Thymus (tissue), 14 donors: ENCODE measurements at places on chromosomes 4 and X. TPM values are rescaled to one million over a fixed set of nuclear protein-coding genes. Genes with fewer than 3 reads are reported as not detected.

DNA sequence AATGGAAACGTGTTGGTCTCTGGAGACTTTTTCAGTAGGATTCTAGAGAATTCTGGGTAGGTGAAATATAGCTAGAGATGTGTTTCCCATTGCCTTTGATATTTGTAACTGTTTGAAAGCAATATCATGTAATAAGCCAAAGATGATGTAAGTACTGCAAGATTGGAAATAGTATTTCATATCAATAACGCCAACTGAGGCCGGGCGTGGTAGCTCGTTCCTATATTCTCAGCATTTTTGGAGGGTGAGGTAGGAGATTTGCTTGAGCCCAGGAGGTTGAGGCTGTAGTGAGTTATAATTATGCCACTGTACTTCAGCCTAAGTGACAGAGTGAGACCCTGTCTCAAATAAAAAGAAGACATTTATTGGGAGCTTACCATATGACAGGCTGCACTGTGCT is 9.5 kb downstream of the ADH1A start:
- no peaks in the 10 kb centered on the region for H3K36me3 ChIP-seq
- no peak overlapping the region for H3K27ac ChIP-seq
- no peaks in the 10 kb centered on the region for H3K4me1 ChIP-seq
- no peak for DNase-seq
- no peaks in the 10 kb centered on the region for H3K27me3 ChIP-seq
- no peak overlapping the region for H3K4me3 ChIP-seq

Gene MAGEA12
- polyA plus RNA-seq: 0.05 TPM

Gene CLDN34
- 0.16 TPM for polyA plus RNA-seq

DNA sequence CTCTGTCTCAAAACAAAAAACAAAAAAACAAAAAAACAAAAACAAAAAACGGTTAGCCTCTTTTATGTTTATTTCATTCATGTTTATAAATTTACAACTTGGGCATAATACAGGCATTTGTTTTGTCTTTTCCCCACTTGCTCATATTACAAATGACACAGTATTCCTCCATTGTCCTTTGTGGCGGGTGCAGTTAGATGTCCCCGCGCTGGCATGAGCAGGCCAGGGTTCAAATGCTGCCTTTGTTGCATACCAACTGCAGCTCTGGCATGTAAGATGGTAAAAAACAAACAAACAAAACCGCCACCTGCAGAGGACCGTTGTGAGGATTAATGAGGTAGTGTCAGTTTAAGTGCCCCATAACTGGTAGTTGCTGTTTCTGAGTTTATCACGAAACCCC is 16.1 kb upstream of the HPF1 start:
- H3K27ac ChIP-seq: no peak overlapping the region
- H3K4me3 ChIP-seq: no peak overlapping the region
- H3K27me3 ChIP-seq: peaks cover 9% of the 10 kb centered on the region

Gene SSX3
- not detected for polyA plus RNA-seq

- peak; percentile 70 for DNase-seq
- H3K4me3 ChIP-seq: peak overlapping the region; percentile 67
- H3K36me3 ChIP-seq: no peaks in the 10 kb centered on the region
- H3K27me3 ChIP-seq: no peaks in the 10 kb centered on the region
- peaks cover 4% of the 10 kb centered on the region for H3K4me1 ChIP-seq
Measured at GRCh38 chrX:40174001-40174853, 76.5 kb upstream of the BCOR start.

DNA sequence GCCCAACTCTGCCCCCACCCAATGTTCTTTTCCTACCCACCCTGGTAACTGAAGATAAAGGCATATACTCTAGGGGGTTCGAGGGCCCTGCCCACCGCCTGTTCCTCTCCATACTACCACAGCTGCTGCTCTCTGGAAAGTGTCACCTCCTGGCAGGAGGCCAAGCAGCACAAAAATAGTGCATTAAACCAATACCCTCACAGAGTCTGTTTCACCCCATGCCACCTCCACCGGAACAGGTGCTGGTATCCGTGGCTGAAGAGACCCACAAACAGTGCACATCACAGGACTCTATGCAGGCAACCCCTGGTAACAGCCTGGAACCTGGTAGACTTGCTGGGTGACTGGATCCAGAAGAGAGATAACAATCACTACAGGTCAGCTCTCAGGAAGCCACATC is 85.1 kb upstream of the CTSO start:
- DNase-seq: no peak
- no peaks in the 10 kb centered on the region for H3K36me3 ChIP-seq
- H3K4me3 ChIP-seq: no peak overlapping the region
- H3K27me3 ChIP-seq: no peaks in the 10 kb centered on the region
- no peak overlapping the region for H3K27ac ChIP-seq

Gene LIMCH1
- polyA plus RNA-seq: 5.4 TPM

DNA sequence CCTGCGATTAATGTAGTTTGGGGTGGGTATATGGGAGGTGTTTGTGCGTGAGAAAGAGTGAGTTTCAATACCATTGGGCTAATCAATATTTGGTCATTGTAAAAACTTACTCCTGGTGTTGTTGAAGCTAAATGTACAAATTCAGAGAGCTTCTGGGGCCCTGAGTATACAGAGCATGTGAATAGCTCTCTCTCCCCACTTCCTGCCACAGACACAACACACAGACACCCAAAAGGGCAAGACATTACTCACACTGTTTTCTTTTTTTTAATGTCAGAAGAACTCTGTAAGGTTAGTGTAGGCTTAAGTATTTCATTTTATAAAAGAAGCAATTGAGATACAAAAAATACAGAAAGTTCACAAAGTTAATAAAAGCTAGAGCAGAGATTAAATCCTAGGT is 151.3 kb upstream of the KCNIP4 start:
- no peaks in the 10 kb centered on the region for H3K27me3 ChIP-seq
- H3K4me1 ChIP-seq: no peaks in the 10 kb centered on the region
- no peaks in the 10 kb centered on the region for H3K36me3 ChIP-seq
- H3K4me3 ChIP-seq: no peak overlapping the region

DNA sequence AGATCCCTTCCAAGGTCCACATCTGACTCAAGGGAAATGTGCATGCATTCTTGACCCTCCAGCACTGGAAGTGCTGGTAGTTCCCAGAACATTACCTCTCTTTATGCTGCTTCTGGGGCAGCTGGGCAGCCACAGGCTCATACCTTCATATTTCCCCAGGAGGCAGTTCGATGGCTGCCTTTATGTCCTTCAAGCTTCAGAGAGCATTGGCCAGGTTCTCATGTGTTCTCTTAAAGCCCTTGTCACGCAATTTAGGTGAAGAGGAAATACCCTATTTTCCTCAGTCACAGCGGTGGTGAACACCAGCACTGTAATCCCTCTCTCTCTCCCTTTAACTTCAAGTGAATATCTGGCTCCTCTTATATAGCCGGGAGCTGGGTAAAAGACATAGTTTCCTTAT is 134.3 kb downstream of the MID1IP1 start:
- H3K36me3 ChIP-seq: no peaks in the 10 kb centered on the region
- H3K4me3 ChIP-seq: no peak overlapping the region
- H3K27ac ChIP-seq: no peak overlapping the region
- H3K27me3 ChIP-seq: no peaks in the 10 kb centered on the region
- H3K4me1 ChIP-seq: no peaks in the 10 kb centered on the region
- no peak for DNase-seq

GRCh38 chr4:85783483-85783882 is 308.5 kb downstream of the ARHGAP24 start:
- H3K27ac ChIP-seq: no peak overlapping the region
- no peak overlapping the region for H3K4me3 ChIP-seq
- no peaks in the 10 kb centered on the region for H3K27me3 ChIP-seq
- no peaks in the 10 kb centered on the region for H3K36me3 ChIP-seq

Gene ZNF630
- polyA plus RNA-seq: 1.7 TPM

DNA sequence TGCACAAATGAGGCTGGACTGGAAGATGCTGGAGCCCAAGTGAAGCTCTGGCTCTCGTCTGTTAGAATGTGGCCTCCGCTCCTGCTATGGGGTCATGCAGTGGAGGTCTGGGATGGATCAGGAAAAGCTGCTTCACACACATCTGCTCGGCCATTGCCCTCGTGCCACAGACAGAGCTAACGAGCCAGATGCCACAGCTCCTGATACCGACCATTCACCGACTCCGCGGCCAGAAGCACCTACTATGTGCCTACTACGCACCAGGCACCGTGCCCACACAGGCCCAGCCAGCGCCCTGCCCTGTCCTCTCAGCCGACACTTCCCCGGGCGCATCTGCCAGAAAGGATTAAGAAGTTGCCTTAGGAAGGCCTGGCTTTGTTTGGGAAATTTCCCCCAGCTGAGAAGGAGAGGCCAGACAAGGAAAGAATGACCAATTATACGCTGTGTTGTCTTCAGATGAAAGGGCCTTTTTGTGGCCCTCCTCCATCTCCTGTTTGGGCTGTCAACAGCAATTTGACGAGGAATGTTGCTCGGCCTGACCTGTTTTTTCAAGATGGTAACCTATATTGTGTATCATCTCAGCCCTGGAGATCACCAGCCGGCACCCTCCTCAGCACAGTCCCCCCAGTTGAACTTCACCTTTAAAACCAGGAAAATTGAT is 34.3 kb downstream of the HMX1 start:
- H3K27me3 ChIP-seq: peaks cover 4% of the 10 kb centered on the region
- no peaks in the 10 kb centered on the region for H3K4me1 ChIP-seq
- no peak for DNase-seq
- H3K27ac ChIP-seq: no peak overlapping the region

Gene SUPT20HL1
- polyA plus RNA-seq: 0.02 TPM

- no peak overlapping the region for H3K27ac ChIP-seq
- DNase-seq: no peak
- H3K36me3 ChIP-seq: no peaks in the 10 kb centered on the region
- no peaks in the 10 kb centered on the region for H3K27me3 ChIP-seq
Measured at GRCh38 chrX:51215266-51215665, 117.4 kb upstream of the NUDT10 start.

DNA sequence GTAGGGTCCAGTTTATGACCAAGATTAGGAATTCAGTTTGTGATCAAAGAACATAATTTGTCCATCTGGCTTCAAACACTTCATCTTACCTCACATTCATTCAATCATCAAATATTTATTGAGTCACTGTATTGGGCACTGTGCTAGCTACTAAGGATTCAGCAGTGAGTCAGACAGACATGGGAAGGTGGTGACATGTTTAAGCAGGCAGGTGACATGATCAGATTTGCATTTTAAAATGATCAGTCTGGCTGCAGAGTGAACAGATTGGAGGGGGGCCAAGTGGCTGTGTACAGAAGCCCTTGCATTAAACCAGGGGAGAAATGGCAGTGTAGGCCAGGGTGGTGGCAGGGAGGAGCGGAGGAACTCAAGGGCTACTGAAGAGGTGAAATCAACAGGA is 25.1 kb upstream of the APLN start:
- H3K4me3 ChIP-seq: no peak overlapping the region
- H3K4me1 ChIP-seq: peaks cover 15% of the 10 kb centered on the region
- no peak overlapping the region for H3K27ac ChIP-seq
- no peaks in the 10 kb centered on the region for H3K27me3 ChIP-seq
- no peak for DNase-seq
- H3K36me3 ChIP-seq: no peaks in the 10 kb centered on the region

DNA sequence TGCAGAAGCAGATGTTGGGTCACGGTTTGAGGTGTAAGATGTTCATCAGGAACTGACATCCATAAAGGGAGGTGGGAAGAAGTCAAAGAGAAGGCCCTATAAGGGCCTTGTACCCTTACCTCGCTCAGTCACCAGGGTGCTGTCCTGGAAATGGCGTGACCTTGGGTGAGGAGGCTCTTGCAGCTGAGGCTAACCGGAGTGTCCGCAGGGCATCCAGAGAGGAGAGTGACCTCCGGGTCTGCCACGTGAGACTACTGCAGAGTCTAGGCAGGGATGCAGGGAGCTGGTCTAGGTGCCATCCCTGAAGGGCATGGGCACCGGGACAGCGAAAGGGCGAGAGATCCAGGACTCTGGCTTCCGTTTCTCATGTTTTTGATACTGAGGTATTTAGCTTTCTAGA is 28.7 kb upstream of the IRAK1 start:
- H3K4me3 ChIP-seq: no peak overlapping the region
- H3K27me3 ChIP-seq: peaks cover 6% of the 10 kb centered on the region
- peaks cover 7% of the 10 kb centered on the region for H3K4me1 ChIP-seq
- DNase-seq: no peak

Gene GASK1B
- 3.5 TPM for polyA plus RNA-seq

- no peak overlapping the region for H3K4me3 ChIP-seq
- DNase-seq: no peak
- H3K27me3 ChIP-seq: no peaks in the 10 kb centered on the region
- no peak overlapping the region for H3K27ac ChIP-seq
- no peaks in the 10 kb centered on the region for H3K36me3 ChIP-seq
Measured at GRCh38 chr4:31657859-31658570, 937.8 kb downstream of the PCDH7 start.

DNA sequence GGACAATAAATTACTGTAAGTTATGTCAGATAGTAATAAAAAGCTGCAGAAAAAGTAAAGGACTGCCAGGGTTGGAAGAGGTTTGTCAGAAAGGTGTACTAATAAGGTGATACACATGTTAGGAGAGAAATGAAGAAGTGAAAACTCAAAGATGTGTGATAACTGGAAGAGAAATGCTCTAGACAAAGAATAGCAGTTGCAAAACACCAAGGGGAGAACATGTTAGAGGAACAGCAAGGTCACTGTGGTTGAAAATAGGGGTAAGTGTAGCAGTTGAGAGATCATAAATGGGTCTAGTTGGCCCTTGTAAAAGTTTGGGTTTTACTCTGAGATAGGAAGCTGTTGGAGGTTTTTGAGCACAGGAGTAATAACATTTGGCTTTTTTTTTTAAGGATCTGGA is 46.9 kb downstream of the HSPA4L start:
- no peaks in the 10 kb centered on the region for H3K27me3 ChIP-seq
- no peaks in the 10 kb centered on the region for H3K36me3 ChIP-seq
- DNase-seq: no peak
- H3K4me1 ChIP-seq: no peaks in the 10 kb centered on the region
- no peak overlapping the region for H3K27ac ChIP-seq
- no peak overlapping the region for H3K4me3 ChIP-seq

DNA sequence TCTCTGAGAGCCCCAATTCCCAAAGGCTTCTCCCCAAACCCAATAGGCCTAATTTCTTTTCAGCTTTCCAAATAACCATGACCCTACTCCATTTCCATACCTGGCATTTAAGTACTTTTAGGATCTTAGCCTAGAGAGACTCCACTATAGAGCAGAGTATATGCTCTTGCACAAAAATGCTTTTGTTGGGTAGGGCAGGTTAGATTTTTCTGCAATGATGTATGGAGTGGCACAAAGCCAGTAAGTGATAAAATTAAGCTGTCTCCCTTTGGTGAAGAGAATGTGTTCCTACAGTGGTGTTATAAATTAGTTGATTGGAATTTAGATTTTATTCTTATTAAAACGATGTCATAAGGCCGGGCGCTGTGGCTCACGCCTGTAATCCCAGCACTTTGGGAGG is 124.9 kb downstream of the INPP4B start:
- no peak overlapping the region for H3K4me3 ChIP-seq
- peaks cover 3% of the 10 kb centered on the region for H3K4me1 ChIP-seq
- no peak overlapping the region for H3K27ac ChIP-seq

DNA sequence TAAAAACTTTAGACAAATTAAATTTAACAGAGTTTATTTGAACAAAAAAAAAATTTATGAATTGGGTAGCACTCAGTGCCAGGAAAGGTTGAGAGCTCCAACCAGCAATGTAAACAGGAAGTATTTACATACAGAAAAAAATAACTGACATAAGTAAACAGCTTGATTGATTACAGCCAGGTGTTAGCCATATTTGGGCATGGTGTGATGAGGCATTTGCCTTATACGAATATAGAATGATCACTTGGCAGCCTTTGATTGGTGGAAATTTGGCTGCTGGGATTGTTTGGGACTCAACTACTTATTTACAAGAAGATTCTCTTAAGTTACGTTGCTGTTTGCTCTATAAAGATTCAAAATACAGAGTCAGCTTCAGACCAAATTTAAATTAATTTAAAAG is 172.0 kb downstream of the ADAM29 start:
- no peaks in the 10 kb centered on the region for H3K4me1 ChIP-seq
- no peak for DNase-seq
- H3K27me3 ChIP-seq: no peaks in the 10 kb centered on the region
- H3K27ac ChIP-seq: no peak overlapping the region
- no peaks in the 10 kb centered on the region for H3K36me3 ChIP-seq
